ENCODE measurements at places on chromosomes 12 and 14.

DNA sequence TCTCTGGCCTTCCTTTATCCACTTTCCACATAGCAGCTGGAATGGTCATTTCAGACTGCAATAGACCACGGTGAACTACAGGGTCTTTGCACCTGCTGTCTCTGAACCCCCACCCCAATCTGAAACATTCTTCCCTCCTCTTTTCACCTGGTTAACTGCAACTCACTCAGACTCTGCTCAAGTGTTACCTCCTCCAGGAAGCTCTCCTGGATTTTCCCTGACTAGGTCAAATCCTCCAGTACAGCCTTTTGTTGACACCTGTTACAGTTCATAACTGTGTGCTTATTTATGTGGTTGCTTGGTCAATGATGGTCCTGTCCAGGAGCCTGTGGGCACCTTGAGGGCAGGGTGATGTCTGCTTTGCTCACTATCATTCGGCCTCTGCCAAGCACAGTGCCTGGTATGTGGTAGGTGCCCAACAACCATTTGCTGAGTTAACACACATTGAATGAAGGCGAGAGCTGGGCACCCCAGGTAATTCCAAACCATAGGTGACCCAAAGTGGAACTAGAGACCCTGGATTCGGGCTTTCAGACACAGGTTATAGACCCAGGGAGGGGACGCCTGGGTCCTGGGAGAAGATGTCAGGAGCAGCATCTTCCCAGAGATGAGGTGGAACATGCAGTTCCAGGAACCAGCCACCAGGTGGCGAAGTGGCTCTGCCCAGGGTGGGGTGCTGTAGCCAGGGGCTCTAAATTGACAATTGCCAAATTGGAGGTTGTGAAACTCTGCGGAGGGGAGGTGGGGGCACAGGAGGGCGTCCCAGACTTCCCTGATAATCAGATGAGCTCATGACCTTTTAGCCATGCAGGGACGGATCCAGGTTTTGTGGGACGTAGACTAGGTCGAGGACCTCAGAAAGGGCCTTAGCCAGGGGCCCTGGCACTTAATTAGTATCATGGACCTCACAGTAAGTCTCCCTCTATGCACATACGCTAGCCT is 28.1 kb downstream of the TRPV4 start:
- no peak overlapping the region for H3K4me3 ChIP-seq
- H3K27me3 ChIP-seq, result no peaks in the 10 kb centered on the region
- peak; percentile 83 for DNase-seq
- H3K36me3 ChIP-seq, result no peaks in the 10 kb centered on the region

- H3K27me3 ChIP-seq, result no peaks in the 10 kb centered on the region
- H3K36me3 ChIP-seq, result no peaks in the 10 kb centered on the region
- no peak overlapping the region for H3K27ac ChIP-seq
- DNase-seq, result no peak
Observed at GRCh38 chr14:61648377-61648776, 46.9 kb upstream of the HIF1A start.

DNA sequence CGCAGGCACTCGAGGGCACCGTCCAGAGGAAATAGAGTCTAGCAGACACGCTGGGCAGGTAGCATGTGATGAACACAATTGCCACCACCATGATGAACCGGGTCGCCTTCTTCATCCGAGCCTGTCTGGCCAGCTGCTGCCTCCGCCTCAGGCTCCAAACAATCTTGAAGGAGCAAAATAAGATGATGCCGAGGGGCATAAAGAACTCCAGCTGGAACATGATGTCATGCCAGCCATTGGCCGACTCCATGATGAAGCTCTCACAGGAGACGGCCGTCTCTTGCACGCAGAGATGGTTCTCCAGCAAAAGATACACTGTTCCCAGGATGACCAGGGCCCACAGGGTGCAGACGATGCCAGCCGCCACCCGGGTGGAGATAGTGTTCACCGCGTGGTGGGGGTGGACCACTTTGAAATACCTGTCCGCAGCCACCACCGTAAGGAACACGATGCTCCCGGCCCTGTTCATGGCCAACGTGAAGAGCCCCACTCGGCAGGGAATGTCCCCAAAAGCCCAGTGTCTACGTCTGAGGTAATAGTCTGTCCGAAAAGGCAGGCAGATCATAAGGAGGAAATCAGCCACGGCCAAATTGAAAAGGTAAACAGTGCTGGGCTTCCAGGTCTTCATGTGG is 945 bp downstream of the HCAR1 start:
- DNase-seq, result no peak
- H3K36me3 ChIP-seq, result no peaks in the 10 kb centered on the region
- H3K4me3 ChIP-seq, result no peak overlapping the region
- H3K27ac ChIP-seq, result no peak overlapping the region
- H3K4me1 ChIP-seq, result peaks cover 27% of the 10 kb centered on the region

DNA sequence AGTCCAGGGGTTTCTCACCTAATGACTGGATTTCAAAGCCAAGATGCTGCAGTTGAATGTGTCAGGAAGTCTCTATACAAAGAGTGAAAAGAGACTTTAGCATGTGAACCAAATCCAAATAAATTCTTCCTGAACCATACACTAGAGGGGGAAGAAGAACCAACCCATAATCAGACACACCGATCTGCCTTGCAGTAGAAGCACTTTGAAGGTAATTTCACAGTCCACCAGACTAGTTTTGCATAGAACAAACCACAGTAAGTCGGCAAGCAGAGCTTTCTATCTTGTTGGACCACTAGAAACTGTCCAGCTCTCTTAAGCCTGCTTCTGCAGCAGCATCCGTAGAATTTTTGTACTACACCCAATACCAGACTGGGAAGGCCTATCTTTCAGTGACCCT is 39.3 kb downstream of the FIGNL2 start:
- no peaks in the 10 kb centered on the region for H3K36me3 ChIP-seq
- no peak overlapping the region for H3K27ac ChIP-seq
- peak; percentile 63 for DNase-seq
- no peaks in the 10 kb centered on the region for H3K27me3 ChIP-seq

DNA sequence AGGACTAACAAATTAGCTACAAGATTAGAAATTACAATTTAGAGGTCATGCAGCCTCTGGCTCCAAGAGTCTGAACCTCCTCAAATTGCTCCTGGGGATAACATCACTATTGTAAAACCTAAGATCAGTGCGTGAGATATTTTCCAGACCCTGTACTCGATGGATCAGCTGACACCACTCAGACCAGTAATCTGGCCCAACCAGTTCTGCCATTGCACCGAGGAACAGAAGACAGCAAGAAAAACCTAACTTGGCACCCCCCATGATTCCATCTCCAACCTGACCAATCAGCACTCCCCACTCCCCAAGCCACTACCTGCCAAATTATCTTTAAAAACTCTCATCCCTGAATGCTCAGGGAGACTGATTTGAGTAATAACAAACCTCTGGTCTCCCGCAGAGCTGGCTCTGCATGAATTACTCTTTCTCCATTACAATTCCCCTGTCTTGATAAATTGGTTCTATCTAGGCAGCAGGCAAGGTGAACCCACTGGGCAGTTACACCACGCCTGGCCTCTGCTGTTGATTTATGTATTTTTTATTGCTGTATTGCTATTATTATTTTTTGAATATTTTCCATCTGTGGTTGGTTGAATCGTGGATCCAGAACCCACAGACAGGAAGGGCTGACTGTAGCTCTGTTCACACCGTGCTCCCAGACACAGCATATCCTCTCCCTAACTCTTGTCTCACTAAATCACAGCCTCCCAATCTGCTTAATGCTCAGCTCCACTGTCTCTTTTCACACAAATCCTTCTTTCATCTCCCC is 9.2 kb downstream of the HEBP1 start:
- H3K27me3 ChIP-seq, result no peaks in the 10 kb centered on the region
- H3K4me1 ChIP-seq, result peaks cover 4% of the 10 kb centered on the region
- H3K36me3 ChIP-seq, result no peaks in the 10 kb centered on the region
- H3K27ac ChIP-seq, result no peak overlapping the region

DNA sequence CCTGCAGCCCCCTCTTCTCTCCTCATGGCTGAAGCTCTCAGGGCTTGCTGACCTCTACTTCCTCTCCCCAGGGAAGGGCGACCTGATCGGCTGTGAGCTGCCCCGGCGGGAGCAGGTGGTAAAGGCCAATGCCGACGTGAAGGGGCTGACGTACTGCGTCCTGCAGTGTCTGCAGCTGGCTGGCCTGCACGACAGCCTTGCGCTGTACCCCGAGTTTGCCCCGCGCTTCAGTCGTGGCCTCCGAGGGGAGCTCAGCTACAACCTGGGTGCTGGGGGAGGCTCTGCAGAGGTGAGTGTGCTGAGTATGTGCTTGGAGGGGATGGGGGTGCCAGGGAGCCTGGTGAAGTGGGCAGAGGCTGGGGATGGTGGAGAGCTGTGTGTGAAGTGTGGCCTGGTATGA is 13.7 kb downstream of the MCRS1 start:
- no peak overlapping the region for H3K4me3 ChIP-seq

DNA sequence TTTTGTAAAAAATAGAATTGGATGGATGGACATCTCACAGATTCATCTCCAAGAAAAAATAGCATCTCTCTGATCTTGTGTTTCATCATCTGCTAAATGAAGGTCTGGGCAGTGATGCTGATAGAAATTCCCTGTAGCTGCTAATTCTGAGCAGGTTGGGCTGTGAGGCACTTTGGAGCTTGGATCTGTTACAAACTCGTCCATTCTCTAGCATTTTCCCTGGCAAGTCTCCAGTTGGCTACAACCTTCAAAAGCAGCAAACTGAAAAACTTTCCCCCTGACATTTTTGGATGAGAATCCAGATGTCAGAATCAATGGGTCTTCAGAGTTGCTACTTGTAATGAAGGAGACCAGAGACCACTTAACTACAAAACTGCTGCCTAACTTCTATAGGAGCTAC is 72.7 kb downstream of the TPH2 start:
- DNase-seq, result no peak
- H3K36me3 ChIP-seq, result no peaks in the 10 kb centered on the region
- no peaks in the 10 kb centered on the region for H3K27me3 ChIP-seq
- peaks cover 7% of the 10 kb centered on the region for H3K4me1 ChIP-seq
- H3K4me3 ChIP-seq, result no peak overlapping the region
- no peak overlapping the region for H3K27ac ChIP-seq

- no peaks in the 10 kb centered on the region for H3K27me3 ChIP-seq
- DNase-seq, result no peak
- H3K36me3 ChIP-seq, result no peaks in the 10 kb centered on the region
Observed at GRCh38 chr14:84409435-84409834, 1120.5 kb upstream of the FLRT2 start.

- H3K27ac ChIP-seq, result no peak overlapping the region
- no peak overlapping the region for H3K4me3 ChIP-seq
- H3K4me1 ChIP-seq, result no peaks in the 10 kb centered on the region
- no peaks in the 10 kb centered on the region for H3K27me3 ChIP-seq
- no peaks in the 10 kb centered on the region for H3K36me3 ChIP-seq
- no peak for DNase-seq
Observed at GRCh38 chr12:97075934-97076630, 169.0 kb downstream of the NEDD1 start.

GRCh38 chr14:68780358-68781160 is 12.3 kb downstream of the ZFP36L1 start:
- H3K36me3 ChIP-seq, result no peaks in the 10 kb centered on the region
- no peak overlapping the region for H3K4me3 ChIP-seq
- H3K27me3 ChIP-seq, result no peaks in the 10 kb centered on the region
- H3K4me1 ChIP-seq, result no peaks in the 10 kb centered on the region

DNA sequence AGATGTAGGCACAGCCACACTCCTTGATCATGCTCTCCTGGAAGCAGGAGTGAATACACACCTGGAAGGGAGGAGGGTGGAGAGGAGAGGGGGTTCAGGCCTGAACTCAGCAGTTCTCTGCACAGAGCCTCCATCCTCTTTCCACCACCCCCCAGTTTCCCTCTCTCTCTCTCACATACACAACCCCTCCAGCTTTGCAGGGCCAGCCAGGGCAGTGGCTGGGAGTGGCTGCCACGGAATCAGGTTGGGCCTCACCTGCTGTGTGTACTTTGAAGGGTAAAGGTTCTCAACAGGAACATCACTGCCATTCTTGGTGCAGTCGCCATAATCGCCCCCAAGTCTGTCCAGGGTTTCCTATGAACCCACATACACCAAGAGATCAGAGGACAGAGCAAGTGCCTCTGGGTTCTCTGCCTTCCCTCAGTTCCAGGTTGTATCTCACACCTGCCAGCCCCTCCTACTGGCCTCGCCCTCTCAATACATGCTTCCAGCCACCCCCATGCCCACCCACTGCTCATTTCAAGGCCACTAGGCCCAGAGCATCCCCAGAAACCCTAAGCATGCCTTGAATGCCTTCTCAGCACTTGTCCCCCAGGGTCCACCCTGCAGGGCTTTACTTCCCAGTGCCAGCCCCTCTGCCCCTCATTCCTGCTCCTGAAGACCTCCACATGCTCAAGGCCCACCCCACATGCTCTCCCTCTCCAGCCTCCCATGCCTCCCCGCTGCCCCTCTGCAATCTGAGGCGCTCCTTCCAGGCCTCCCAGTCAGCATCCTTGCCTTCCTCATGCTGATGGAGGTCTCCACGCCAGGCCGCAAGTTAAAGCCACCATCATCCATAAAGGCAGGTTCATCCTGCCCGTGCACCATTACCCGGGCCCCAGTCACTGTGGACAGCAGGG is 12.9 kb upstream of the TNFRSF1A start:
- DNase-seq, result no peak
- H3K36me3 ChIP-seq, result no peaks in the 10 kb centered on the region
- H3K27ac ChIP-seq, result no peak overlapping the region
- no peak overlapping the region for H3K4me3 ChIP-seq
- no peaks in the 10 kb centered on the region for H3K4me1 ChIP-seq

DNA sequence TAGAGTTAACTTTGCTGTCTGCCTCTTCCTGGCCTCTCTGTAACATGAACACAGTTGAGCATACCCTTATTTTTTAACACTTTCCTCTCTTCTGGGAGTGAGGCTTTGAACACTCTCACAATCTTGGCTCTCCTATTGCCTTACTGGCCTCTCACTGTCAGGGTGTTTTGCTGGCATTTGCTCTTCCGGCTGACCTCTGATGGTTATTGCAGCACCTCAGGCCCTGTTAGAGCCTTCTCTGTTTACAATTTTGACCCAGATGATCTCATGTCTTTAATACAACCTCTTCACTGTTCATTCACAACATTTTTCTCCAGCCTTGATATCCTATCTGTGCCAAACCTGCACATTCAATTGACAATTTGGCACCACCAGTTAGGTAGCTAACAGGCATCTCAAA is 357.8 kb upstream of the USP15 start:
- no peak overlapping the region for H3K27ac ChIP-seq
- no peak for DNase-seq
- H3K4me1 ChIP-seq, result no peaks in the 10 kb centered on the region

- H3K4me1 ChIP-seq, result no peaks in the 10 kb centered on the region
- H3K27ac ChIP-seq, result no peak overlapping the region
- H3K36me3 ChIP-seq, result no peaks in the 10 kb centered on the region
- no peak overlapping the region for H3K4me3 ChIP-seq
- H3K27me3 ChIP-seq, result no peaks in the 10 kb centered on the region
- no peak for DNase-seq
Observed at GRCh38 chr12:107600581-107601144, 84.9 kb upstream of the PWP1 start.
